ENCODE measurements at places on chromosomes 2 and 18. TPM values are rescaled to one million over a fixed set of nuclear protein-coding genes. Genes with fewer than 3 reads are reported as not detected.

GRCh38 chr2:61398413-61398812, 72.5 kb downstream of the USP34 start:
- DNase-seq: no peak

DNA sequence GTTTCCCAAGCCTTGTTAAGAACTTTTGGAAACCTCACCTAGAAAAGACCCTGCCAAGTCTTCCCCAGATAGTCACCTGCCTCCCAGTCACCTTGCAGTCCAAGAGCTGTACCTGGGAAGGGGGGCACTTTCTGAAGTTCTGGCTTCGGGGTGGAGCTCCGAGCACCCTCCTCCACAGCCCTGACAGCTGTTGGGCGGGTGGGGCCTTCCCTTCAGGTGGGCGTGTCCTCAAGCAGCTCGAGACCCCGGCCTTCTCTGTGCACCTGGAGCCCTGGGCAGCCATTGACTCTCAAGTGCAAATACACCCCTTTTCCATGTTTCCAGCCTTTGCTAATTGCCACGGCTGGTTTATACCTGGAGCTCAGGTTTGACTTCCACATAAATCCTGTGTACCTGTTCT, 37.0 kb upstream of the IGFBP5 start:
- no peak for DNase-seq

- no peak for DNase-seq
These were observed 65.8 kb downstream of the ZAP70 start for GRCh38 chr2:97779141-97779540.

- DNase-seq: no peak
These were observed 18.9 kb downstream of the CREG2 start for GRCh38 chr2:101368376-101368775.

DNA sequence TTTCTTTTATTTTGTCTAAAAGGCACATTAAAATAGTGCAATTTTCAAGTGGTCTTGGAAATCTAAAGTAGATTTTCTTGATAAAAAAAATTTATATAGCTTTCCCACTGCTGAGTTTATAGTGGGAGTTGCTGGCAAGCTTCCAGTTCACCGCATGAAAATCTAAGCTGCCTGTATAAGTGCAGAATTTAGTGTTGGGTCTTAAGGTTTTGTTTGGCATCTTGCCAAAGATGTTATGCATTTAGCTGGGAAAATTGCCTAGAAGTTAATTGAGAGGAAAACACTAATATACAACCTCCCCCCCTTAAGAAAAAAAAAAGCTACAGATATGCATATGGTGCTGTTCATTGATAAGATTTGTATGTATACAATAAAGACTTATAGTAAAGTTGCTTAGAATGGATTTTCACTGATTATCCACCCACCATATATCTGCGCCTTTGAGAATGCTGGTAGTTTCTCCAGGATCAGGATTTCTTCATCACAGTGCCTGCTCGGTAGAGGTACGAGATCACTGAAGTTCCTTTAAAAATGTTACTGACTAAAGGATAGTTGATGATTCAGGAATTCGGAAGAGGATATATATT, 803.2 kb upstream of the POU3F3 start:
- DNase-seq: peak; percentile 1

GRCh38 chr2:151150331-151151320, 111.0 kb downstream of the RBM43 start:
- DNase-seq: no peak

DNA sequence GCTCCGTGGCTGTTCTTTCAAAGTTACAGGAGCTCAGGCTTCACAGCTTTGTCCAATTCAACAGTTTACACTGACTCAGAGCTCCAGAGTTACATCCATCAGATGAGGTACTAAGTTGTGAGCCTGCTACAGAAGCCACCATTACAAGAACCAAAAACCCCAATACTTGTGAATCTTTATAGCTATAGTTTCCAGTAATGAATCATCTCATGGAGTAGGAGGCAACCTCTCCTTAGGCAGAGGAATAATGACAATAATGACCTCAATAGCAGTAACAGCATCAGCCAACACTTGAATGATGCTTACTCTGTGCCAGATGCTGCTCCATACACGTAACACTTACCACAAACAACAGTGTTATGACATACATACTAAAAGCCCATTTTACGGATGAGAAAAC, 3.6 kb downstream of the ZC3H8 start:
- peak; percentile 42 for DNase-seq

GALR1 gene
- total RNA-seq: not detected

AOX1 gene
- total RNA-seq: 47.9 TPM

RMDN2 gene
- 5.8 TPM for total RNA-seq

Measured in GM23248 (cell line).